ENCODE measurements at places on chromosomes 12 and 14. TPM values are rescaled to one million over a fixed set of nuclear protein-coding genes. Genes with fewer than 3 reads are reported as not detected.
A peak's percentile ranks its signal among the peaks of the same experiment; 100 is the strongest.

The PPP1R36 gene
- 1.7 TPM for total RNA-seq

DNA sequence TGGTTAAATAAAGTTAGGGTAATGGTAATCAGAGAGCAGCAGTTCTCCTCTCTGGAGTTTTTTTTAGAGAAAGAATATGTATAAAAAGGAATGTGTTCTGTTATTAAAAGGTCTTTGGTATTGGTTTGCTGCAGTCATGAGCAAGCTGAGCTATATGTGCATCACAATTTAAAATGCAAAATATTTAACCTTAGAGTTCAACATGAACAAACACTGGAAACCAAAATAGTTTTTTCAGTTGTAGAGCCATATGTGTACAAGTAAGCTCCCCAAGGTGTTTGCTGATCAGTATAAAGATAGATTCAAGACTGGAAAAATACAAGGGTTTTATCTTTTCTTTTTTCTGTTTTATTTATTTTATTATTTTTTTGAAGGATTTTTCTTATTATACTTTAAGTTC, 245.0 kb downstream of the NUBPL start:
- DNase-seq = no peak

- no peak for DNase-seq
These were observed 23.7 kb downstream of the GSTZ1 start for GRCh38 chr14:77344377-77344996.

The HHIPL1 gene
- 0.83 TPM for total RNA-seq

DNA sequence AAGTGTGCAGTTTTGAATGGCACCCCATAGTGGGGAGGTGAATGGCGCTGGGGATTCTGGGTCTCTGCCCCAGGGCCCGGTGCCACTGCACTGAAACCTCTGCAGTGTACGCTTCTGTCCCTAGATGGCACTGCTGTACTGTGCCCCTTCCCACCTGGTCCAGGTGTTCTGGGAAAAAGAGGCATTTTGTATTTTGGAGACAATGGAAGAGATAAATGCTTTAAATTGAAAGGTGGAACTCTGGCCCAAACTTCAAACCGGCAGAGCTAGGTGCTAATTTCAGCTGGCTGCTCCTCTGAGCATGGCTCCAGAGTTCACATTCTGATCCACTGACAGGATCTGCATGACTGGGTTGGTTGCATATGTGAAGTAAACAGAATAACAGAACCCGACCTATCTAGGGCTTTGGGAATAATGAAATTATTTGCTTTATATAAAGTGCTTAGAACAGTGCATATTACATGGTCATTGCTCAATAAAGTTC, 52.2 kb downstream of the KRT80 start:
- peak; percentile 53 for DNase-seq

GRCh38 chr12:104793285-104793684, 164.8 kb downstream of the SLC41A2 start:
- peak; percentile 74 for DNase-seq

- no peak for DNase-seq
These were observed 60.5 kb downstream of the AMN start for GRCh38 chr14:102982852-102983470.

DNA sequence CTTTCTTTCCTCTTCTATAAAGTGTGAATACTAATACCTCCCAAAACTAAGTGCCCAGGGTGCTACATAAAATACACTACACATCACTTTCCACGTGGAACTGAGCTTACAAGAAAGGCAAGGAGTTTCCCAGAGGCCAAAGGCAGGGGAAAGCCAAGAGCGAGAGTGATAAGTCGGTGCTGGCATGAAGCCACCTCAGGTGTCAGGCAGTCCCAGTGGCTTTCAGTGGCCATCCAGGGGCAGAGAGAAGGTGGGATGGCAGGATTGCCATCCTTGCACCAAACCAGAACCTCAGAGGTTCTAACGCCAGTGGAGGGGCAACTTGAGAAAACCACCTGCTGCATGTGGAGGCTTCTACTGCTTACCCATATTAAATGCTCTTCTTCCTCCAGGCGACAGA, 79.7 kb upstream of the DIO3 start:
- DNase-seq = no peak

- no peak for DNase-seq
These were observed 1.3 kb downstream of the RAD52 start for GRCh38 chr12:948238-948637.

DNA sequence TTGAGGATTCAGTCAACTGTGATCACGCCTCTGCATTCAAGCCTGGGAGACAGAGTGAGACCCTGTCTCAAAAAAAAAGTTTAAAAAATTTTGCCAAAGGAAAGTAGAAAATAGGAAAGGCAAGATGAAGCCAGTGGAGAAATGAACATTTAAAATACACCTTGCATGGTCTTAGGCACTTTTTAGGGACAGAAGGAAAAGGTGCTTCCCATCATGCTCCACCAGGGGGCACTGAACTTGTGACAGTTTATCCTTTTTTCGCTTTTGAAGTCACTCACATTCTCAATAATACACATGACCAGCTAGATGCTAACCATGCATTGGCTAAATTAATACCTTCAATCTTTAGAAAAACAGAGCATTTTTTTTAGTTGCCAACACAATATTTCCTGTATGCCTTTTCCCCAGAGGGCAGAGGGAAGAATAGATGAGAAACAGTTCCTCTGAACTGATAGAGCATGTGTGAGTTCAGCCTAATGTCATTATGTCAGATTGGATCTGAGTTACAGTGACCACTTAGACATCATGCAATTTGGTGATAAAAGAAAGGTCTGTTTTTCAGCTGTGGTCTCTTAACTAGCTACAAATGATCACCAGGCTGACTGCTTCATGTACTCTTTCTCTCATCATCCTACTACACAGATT, 221.8 kb upstream of the SSTR1 start:
- no peak for DNase-seq

- DNase-seq = no peak
These were observed 763.9 kb upstream of the MGAT4C start for GRCh38 chr12:87020071-87020470.

GRCh38 chr12:105359856-105360255, 29.4 kb downstream of the C12orf75 start:
- no peak for DNase-seq

The OR6C3 gene
- not detected for total RNA-seq

- no peak for DNase-seq
These were observed 18.1 kb upstream of the DIABLO start for GRCh38 chr12:122243965-122244364.

The DHH gene
- under 0.01 TPM for total RNA-seq

- peak; percentile 99 for DNase-seq
These were observed 5.9 kb downstream of the KRT86 start for GRCh38 chr12:52280319-52280795.

DNA sequence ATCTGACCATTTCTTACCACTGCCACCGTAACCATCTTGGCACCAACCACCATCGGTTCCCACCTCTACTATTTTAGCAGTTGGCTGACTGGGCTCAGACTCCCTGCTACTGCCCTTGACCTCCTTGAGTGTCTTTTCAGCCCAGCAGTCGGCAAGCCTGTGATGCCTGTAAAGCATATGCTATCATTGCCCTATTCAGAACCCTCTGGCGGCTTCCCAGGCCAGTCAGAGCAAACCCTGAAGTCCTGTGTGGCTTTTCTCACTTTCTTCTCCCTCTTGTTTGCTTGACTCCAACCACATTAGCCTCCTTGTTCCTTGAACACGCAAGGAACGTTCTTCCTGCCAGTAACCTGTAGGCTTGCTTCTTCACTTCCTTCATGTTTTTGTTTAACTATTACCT, 6.2 kb downstream of the IRAK3 start:
- no peak for DNase-seq

GRCh38 chr12:69343885-69344612, 4.1 kb upstream of the LYZ start:
- no peak for DNase-seq

The SLC4A8 gene
- total RNA-seq = 0.50 TPM

The FOXA1 gene
- total RNA-seq = 0.17 TPM

- DNase-seq = peak; percentile 99
These were observed at the start of gene MAP1LC3B2 for GRCh38 chr12:116559162-116559935. MAP1LC3B2 (plus strand) TSS chr12:116559381; CDS start chr12:116575943, 16,562 bp downstream.

The TAS2R10 gene
- not detected for total RNA-seq

The KRT79 gene
- not detected for total RNA-seq

DNA sequence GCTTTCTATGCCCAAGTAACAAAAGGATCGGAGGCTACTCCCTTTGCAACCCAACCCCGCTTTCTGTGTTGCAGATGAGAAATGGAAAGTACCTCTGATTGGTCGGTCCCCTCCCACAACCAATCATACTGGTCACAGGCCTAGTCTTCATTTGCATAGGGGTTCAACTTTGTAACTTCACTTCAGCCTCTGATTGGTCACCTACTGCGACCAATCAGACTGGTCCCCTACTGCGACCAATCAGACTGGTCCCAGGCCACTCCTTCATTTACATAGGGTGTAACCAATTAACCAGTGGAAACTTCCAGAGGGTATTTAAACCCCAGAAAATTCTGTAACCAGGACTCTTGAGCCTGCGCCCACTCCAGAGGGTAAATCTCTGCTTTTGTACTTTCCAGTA, 906.4 kb upstream of the TMEM132C start:
- DNase-seq = no peak

DNA sequence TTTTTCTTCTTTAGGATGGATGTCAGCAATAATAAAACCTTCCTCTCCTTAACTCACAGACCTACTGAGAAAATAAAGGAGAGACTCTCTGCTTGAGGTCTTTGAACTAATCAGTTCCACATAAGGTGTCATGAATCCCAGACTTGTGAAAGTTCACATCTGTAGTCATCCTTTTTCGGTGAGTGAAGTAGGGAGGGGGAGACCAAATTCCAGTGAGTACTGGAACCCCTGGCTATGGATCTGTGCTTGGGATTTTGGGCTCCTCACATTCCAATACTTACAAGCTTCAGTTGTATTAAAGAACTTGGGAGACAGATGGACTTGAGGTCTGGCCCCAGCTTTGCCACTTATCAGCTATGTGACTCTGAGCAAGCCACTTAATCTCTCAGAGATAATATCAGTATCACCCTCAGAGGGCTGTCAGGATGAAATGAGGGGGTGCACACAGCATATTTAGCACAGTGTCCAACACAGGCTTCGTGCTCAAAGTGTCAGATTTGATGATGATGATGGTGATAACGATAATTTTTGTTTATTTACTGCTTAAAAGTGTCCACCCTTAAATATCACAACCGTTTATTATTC, 34.8 kb upstream of the APPL2 start:
- no peak for DNase-seq

The KCNMB4 gene
- 0.28 TPM for total RNA-seq

The PSMC6 gene
- total RNA-seq = 57.0 TPM

GRCh38 chr12:13772264-13772663, 209.1 kb downstream of the GRIN2B start:
- no peak for DNase-seq

DNA sequence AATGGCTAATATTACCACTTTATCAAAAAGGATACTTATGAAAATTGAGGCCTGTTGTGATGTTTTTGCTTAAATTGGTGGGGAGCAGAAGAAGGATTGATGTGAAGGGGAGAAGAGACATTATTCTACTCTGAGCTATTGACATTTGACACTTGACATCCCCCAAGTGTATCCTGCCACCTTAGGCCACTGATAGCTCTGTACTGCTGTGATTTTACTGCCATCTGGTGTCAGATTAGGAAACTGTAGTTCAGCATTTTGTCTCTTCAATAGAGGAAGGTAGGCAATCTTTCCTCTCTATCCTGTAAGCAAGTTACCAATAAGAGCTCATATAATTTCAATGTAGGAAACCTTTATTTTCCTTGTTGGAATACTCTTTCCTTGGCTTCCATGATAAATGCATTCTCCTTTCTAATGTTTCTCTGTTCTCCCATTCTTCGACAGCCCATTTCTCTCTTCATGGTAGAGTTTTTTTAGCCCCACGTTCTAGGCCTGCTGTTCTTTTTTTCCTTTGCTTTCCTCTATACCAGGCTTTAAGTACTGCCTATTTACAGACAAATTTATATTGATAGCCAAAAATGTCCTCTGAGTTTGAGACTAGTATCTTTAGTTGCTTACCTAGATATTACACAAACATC, 46.3 kb downstream of the PPHLN1 start:
- DNase-seq = peak; percentile 38

GRCh38 chr12:124812979-124813378, 50.7 kb downstream of the SCARB1 start:
- DNase-seq = no peak

The MDGA2 gene
- total RNA-seq = 0.17 TPM

GRCh38 chr12:30437044-30437443, 258.6 kb downstream of the IPO8 start:
- no peak for DNase-seq

The PLEKHG7 gene
- not detected for total RNA-seq

The XPOT gene
- total RNA-seq = 129 TPM

The WDR89 gene
- 10.5 TPM for total RNA-seq

GRCh38 chr12:109770104-109770860, 56.7 kb downstream of the FAM222A start:
- DNase-seq = no peak

The CLEC9A gene
- total RNA-seq = not detected

The TEAD4 gene
- total RNA-seq = 8.8 TPM

DNA sequence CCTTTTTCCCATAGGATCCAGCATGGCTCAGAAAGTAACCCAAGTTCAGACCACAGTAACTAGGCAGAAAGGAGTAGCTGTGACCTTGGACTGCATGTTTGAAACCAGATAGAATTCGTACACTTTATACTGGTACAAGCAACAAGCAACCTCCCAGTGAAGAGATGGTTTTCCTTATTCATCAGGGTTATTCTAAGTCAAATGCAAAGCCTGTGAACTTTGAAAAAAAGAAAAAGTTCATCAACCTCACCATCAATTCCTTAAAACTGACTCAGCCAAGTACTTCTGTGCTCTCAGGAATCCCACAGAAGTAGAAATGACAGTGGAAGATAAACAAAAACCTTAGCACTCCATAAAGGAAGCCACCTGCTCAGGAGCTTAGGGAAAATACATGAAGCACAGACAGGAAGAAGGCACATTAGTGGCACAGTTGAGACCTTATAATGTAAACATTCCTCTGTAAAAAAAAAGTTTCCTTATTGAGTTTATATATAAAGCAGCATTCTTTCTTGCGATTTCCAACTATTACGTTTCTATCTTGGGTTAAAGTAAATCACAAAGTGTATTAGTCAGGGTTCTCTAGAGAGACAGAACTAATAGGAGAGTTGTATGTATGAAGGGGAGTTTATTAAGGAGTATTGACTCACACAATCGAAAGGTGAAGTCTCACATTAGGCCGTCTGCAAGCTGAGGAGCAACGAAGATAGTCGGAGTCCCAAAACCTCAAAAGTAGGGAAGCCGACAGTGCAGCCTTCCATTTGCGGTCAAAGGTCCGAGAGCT, 398.4 kb downstream of the DAD1 start:
- peak; percentile 21 for DNase-seq

The INHBE gene
- 1.0 TPM for total RNA-seq

DNA sequence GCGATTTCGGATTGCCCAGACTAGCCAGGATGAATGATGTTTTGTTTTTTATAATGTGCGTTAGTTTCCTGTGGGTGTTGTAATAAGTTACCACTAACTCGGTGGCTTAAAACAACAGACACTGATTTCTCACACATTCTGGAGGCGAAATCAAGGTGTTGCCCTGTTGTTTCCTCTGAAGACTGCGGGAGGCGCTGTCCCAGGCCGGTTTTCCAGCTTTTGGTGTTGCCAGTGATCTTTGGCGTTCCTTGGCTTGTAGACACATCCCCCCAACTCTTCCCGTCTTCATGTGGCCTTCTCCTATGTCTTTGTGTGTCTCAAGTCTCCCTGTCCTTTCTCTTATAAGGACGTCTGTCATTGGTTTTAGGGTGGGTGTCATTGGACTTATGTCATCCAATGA, 267.7 kb downstream of the AACS start:
- no peak for DNase-seq
